AG20443 (cell line): ENCODE measurements at places on chromosomes 7 and 10.
A peak's percentile ranks its signal among the peaks of the same experiment; 100 is the strongest.

DNA sequence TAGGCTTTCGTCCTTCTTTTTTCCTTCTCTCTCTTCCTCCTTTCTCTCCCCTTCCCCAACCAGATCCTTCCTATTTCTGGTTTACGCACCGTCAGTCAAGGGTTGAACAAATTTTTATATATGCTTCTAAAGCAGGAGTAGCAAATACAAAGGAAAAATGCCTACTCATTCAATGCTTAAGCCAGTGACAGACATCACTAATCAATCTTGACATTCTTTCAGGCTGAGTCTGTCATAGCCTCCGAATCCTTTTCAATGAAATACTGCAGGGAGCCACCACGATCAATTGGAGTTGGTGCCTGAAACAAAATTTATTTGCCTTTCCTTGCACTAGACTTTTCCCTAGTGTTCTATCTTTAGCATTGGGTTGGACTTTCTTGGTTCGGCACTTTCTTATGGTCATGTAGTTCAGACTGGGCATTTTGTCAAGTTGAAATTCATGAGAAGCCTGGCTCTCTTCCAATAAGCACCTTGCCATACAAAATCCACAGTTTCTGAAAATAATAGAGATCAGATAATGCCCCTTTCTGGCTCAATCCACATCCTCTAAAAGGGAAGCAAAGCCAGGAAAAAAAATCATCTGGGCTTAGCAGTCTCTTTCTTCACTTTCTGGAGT, 239.5 kb upstream of the PLXNA4 start:
- no peak for DNase-seq

DNA sequence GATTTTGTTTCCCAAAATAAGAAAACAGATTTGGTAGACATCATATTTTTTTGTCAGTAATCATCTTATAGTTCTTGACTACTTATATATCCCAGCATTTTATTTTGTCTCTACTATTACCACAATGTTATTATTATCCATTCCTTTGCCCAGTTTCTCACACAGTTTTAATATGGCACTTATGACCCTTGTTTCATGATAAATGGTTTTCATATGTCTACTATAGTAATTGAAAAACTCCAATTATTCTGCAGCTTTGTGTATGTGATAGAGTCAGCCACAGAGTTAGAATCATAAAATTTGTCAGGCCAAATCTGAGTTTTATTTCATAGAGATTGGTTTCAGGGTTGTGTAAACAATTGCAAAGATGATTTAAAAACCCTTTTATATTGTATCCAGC, 203.9 kb downstream of the MALRD1 start:
- no peak for DNase-seq

GRCh38 chr10:14673189-14673861, 101.4 kb downstream of the FAM107B start:
- no peak for DNase-seq

- DNase-seq = no peak
These were observed 14.9 kb upstream of the SRGN start for GRCh38 chr10:69073026-69073425.

DNA sequence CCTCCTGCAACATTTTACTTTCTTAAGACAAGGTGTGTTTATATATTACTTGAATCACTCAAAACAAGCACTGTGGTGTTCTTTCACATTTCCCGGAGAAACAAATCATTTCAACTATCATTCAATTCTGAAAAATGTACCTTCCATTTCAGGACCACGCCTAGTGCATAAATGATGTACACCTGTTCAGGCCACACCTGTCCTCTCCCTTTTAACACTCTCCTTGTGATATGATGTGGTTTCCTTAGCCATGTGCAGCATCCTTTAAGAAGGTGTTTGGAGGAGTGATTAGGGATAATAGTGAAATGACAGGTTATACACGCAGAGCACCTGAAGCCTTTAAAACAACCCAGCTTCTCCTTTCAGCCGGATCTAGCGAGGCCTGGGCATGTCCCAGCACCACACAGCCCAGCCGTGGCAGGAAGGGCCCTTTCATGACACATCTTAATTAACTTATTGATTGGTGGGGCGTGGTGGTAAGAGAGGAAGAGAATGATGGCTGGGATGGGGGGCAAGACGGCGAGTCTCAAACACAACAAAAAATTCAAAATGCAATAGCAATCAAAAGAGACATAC, 26.9 kb downstream of the ABLIM1 start:
- no peak for DNase-seq

- no peak for DNase-seq
These were observed 92.8 kb downstream of the DOCK1 start for GRCh38 chr10:126997801-126998590.

DNA sequence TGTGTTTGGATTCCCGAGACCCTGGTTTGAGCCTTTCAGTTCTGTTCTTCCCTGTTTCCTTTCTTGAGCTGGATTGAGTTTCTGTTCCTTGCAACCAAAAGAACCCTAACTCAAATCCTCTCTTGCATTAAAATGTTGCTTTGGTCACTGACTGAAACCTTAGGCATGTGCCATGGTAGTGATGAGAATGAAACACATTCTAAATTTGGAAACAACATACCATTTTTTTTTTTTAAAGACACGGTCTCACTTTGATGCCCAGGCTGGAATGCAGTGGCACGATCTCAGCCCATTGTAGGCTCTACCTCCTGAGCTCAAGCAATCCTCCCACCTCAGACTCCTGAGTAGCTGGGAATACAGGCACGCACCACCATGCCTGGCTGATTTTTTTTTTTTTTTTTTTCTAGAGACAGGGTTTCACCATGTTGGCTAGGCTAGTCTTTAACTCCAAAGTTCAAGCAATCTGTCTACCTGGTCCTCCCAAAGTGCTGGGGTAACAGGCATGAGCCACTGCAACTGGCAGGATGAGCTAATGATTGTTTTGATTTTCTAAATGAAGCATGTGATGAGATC, 8.4 kb downstream of the THAP5 start:
- DNase-seq = peak; percentile 17

GRCh38 chr7:17770710-17771375, 169.5 kb downstream of the SNX13 start:
- DNase-seq = no peak

DNA sequence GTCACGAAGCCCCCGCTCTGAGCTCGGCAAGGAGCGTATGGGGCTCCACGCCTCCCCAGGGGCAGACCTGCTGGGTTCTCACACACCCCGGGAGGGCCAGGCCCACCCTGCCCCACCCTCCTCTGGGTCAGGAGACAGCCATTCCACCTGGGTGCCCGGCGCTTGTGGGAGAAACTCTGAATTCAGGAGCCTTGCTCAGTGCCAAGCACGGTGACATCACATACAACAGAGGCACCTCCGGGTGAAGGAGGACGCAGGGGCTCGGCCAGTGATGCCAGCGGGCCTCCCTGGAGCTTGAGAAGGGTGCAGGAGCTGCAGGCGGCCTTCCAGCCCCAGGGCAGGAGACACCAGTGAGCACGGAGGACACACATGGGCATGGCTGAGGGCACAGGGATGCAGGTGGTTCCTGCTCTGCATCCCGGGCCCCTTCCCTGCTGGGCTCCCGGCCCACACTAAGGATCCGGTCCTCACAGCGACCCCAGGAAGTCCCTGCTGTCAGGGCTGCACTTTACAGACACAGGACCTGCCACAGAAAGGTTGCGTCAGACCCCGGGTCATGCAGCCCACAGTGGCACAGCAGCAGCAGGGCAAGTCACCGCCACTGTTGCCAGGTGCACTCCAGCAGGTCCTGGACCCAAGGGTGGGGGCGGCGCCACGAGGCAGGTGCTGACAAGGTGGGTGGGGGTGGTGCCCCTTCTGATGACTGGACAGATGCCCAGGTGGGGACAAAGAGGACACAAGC, 108.0 kb downstream of the MAD1L1 start:
- no peak for DNase-seq

- DNase-seq = no peak
These were observed 41.6 kb downstream of the SUFU start for GRCh38 chr10:102545265-102545871.

DNA sequence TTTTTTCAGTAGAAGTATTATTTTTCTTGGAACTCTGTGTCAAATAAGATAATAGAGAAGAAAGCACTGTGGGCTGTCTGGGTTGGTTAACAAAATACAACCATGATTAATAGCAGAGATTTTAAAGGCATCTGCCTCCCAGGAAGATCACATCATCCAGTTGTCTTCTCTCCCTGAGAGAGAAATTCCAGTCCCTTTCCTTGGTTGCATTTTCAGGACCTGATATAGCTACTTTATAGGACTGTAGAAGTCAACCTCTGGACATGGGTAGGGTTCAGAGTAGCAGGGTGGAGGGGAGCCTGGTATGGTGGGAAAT, 309.9 kb upstream of the IGFBP3 start:
- no peak for DNase-seq

DNA sequence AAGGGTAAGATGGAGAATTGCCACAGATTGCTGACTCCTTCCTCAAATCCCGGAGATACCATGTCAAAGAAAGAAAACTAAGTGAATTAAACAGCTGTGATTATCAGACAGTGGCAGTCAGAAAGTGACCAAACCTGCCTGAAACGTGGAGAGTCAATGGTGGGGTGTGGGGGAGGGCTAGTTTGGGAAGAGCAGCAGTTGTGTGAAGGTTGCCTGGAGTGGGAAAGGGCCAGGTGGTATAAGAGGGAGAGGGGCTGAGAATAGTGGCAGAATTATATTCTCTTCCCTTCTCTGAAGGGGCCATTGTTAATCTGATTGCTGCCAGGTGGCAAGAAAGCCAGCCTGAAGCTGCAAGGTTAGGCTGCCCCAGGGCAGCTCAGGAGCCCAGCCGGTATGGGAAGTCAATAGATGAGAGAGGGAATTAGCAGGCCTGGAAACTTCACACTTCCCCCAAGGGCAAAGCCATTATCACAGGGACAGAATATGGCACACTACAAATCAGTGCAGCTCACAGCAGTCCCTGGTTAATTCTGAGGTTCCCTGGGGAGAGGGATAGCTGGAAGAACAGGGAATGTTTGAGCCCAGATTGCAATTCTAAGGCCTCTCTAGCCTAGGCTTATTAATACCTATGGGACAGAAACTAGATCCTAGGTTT, 83.9 kb upstream of the ITGB1 start:
- no peak for DNase-seq

GRCh38 chr7:66815951-66816350, 75.4 kb downstream of the RABGEF1 start:
- no peak for DNase-seq

DNA sequence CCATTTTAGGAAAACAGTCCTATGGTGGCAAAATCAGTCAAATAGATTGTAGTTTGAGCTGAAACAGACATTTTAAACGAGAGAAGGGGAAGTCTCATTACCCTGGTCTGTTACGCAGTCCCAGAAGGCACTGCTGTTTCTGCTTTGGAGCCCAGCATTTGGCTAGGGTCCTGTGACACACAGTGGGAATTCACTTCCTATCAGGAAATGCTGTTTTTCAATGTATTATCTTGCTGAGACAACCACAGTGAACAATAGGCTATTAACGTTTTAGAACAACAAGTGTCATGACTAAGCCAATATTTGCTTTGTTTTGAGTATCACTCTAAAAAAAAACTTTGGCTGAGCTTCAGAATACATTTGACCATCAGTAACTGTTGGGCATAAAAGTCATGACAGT, 74.1 kb downstream of the ADD3 start:
- DNase-seq = no peak

- no peak for DNase-seq
These were observed 156.4 kb upstream of the MTPN start for GRCh38 chr7:136133551-136133950.

DNA sequence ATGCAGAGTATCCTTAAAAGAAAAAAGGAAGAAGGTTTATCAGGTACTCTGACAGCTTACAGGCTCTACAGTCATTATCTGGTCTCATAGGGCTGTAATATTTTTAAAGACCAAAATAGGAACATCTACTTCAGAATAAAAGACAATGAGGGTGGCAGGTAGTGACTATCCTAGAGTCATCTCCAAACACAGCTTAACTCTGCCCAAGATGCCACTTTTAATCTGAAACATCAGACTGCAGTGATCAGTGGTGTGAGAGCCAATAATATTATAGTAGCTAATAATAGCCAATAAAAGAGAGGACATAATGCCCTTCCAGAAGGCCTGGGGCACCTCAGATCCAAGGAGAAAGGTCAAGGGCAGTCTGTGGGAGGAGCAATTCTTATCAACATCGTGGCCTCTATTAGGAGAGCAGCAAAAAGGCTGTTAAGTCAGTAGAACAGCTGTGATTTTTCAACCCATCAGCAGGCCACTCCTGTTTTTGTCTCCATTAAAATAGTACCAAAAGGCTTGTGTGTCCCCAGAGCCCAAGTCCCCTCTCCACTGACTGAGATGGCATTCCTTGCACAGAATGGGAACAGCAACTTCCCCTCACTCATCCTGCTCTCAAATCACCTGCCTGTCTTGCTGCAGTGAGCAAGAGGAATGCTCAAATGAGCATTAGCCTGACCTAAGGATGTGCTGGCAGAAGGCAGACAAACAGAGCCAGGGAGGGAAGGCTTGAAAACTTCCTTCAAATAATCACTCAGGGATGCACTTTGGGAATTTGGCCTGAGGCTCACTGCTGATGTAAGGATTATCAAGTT, 20.7 kb upstream of the SPOCK2 start:
- no peak for DNase-seq

- DNase-seq = no peak
These were observed 237.4 kb upstream of the AOAH start for GRCh38 chr7:36961693-36962092.

DNA sequence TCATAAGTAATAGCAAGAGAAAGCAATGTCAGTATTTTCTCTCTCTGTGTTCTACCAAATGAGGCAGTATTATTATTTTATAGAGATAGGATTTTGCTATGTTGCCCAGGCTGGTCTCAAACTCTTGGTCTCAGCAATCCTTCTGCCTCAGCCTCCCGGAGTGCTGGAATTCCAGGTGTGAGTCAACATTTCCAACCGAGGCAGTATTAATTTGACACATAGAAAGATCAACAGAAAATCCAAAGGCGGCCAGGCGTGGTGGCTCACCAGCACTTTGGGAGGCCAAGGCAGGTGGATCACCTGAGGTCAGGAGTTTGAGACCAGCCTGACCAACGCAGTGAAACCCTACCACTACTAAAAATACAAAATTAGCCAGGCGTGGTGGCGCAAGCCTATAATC, 71.8 kb downstream of the SMURF1 start:
- DNase-seq = no peak

- DNase-seq = no peak
These were observed 105.2 kb upstream of the PDLIM1 start for GRCh38 chr10:95395947-95396449.

DNA sequence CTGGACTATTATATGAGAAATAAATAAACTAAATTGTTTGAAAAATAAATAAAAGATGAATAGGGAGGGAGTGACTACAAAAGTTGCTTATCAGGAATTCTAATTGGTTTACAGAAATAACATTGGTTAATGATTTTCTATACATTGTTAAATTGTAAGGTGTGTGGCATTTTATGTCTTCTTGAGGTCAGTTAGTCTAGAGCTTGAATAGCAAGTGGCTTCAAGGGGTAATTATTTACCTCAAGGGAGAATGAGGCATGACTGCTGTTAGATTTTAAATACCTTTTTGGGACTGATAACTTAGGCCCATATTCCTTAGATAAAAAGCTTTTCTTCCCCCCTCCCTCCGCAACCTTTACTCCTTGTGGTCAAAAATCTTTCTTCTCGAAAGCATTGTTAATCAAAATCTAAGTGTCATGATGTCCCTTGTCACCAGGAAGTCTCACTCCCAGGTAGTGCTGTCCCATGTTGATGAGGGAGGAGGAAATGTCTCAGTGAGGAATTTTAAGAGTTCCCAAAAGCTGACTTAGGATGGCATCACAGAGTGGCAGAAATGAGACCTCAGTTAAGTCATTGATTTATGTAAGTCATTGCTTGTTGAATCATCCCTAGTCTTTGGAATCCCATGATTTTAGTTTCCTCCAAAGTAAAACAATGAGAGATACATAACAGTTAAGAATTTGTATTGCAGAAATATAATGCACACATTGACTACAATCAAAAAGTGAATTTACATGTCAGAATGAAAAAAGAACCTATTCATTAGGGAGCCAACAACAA, 71.5 kb downstream of the MAPK8 start:
- DNase-seq = no peak

- no peak for DNase-seq
These were observed 99.3 kb upstream of the THSD7A start for GRCh38 chr7:11931307-11931706.
